ENCODE measurements at places on chromosomes 2 and 18.

DNA sequence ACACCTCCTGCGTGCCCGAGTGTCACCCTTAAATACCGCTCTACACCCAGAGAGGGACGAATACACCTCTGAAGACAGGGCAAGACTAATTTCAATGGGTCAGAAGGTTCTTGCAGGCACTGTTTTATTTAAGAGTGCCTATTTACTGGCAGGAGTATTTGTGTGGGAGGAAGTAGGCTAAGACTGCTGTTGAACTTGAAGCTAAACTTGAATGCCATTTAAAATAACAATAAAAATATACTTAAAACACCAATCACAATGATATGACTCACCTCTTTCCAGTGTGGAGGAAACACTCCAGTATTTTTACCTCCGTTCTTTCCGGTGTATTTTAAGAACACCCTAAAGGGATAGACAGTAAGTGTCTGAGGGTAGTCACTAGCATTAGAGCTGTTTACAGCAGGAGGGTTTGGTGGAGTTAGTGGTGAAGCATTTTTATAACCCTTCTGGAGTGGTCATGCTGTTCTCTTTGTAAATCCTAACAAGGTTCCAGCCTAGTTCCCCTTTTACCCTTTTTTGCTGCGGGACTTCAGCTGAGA is 9.6 kb upstream of the HOXD1 start:
- DNase-seq = no peak

GRCh38 chr2:40434731-40435271 is 17.1 kb downstream of the SLC8A1 start:
- DNase-seq = no peak

DNA sequence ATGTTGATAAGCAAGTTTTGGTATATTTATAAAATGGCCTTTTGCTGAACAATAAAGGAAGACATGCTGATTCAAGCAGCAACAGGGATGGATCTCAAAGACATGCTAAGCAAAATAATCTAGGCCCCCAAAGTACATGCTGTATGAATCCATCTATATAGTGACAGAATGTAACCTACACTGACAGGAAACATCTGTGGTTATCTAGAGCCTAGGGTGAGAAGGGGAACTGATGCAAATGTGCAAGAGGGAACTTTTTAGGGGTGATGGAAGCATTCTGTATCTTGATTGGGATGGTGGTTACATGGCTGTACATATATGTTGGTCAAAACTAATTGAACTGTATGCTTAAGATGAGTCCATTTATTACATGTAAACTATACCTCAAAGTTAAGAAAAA is 24.2 kb downstream of the CNRIP1 start:
- no peak for DNase-seq

- DNase-seq = no peak
These were observed at the start of gene POU3F3 for GRCh38 chr2:104853534-104854497. Gene POU3F3, plus strand, starts transcription at chr2:104854115. Its CDS starts 1,396 bp downstream, at chr2:104855511.

GRCh38 chr2:21005700-21006422 is 38.0 kb downstream of the APOB start:
- DNase-seq = no peak

DNA sequence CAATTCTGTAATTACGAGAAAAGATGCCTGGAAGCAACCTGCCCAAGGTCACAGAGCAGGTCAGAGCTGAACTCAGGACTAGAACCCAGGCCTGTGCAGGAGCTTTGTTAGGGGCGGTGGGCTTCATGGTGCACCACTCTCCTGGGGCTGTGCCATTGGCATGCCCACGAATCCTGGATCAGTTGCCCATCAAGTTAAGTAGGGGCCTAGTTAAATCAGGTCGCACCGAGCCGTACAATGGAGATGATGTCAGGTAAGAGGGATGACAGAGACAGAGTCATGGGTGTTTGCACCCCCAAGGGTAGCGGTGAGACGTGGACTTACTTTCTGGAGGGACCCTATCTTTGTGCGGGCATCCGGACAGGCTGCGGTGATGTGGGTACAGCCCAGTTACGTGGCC is 172.6 kb upstream of the PXDN start:
- DNase-seq = no peak

- no peak for DNase-seq
These were observed 67.4 kb downstream of the TNP1 start for GRCh38 chr2:216792222-216793021.

- no peak for DNase-seq
These were observed 85.8 kb upstream of the DNAJC10 start for GRCh38 chr2:182630207-182630606.

DNA sequence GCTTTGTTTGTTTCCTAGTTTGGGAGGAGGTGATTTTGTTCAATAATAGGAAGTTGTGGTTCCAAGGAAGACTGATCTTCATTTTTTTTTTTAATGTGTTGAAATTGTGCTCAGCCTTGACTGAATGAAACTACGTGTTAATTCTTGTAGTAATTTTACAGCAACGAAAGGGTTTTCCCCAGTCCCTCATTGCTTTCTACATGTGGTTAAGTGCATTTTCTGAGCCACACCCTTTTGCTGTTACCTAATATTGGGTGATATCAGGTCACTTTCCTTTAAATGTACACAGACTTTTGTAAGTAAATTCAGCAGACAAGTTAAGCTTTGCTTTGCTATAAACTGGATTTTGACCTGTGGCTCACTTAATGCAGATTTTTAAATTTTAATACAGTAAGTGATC is 73.6 kb downstream of the OTX1 start:
- DNase-seq = no peak

GRCh38 chr18:79516441-79516931 is 120.8 kb downstream of the NFATC1 start:
- DNase-seq = no peak

DNA sequence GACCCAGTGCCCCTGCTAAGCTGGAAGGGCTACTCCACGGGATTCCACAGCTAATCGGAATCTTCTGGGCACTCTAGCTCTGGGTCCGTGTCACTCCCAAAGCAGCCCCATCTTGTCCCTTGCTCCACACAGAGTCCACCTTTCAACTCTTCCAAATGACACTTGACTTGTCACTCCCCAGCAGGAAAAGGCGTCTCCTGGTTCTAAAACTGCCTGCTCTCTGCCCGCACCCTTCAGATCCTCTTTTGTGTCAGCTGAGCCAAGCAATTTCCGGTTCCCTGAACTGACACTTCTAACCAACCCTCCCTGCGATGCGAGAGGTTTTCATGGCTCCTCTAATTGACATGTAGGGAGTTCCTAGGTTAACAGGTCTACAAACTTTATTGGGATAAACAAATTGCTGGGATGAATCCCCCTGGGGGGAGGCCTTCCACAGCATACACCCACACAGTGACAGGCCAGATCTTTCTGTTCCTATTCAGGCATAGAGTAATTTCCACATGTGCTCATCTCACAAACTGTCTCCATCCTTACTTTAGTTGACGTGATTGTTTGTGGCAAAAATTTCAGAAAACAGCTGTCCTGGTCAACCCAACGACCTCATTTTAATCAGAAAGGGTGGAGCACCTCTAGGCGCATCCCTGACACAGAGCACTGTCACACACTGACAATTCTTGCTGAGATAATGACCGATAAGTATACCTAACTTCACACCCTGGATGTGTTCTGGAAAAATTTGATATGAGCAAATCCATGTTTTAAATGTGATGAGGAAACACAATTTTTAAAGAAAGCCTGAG is 104.9 kb downstream of the RBMS1 start:
- DNase-seq = no peak

GRCh38 chr2:77144772-77145171 is 377.4 kb downstream of the LRRTM4 start:
- DNase-seq = no peak

DNA sequence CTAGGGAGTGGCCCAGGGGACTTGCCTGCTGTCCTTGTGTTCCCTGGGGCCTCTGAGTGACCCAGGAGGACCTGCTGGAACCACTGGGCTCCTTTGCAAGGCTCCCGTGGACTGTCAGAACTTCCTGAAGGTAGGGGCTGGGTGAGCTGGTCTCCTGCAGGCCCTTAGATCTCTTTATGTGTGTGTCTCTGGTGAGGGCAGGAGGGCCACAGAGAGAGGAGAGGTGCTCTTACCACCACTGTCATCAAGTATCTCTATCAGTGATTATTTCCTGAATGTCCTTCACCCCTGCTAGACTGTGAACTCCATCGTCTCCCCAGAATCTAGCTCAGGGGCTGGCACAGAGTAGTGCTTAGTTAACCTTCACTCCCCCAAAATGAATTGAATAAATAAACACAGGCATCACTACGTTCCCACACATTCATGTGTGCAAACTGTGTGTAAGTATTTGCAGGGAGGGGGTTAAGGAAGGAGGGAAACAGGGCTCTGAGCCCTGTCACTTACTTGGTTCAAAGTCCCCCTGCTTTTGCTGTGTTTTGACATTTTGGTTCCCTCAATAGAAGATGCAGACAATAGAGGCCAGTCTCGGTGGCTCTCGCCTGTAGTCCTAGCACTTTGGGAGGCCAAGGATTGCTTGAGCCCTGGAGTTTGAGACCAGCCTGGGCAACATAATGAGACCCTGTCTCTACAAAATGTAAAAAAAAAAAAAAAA is 100.8 kb upstream of the HAAO start:
- DNase-seq = no peak

DNA sequence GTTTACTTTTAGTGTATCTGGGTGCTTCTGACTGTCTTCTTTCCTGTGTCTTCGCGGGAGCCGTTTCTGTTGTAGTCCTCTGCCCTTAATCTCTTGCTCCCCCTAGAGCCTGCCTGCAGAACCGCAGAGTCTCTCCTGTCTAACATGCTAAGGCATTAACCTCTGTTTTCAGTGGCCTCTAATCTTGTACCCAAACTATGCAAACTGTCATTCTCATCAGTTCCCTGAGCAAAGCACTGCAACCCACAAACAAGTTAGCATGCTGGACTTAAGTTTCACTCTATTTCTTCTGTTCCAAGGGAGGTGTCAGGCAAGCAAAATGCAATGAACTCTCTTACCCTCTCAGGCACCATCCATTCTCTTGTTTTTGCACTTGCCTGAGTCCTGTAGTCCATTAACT is 138.4 kb downstream of the OTX1 start:
- no peak for DNase-seq

GRCh38 chr2:1803217-1804110 is 59.1 kb upstream of the PXDN start:
- DNase-seq = no peak

DNA sequence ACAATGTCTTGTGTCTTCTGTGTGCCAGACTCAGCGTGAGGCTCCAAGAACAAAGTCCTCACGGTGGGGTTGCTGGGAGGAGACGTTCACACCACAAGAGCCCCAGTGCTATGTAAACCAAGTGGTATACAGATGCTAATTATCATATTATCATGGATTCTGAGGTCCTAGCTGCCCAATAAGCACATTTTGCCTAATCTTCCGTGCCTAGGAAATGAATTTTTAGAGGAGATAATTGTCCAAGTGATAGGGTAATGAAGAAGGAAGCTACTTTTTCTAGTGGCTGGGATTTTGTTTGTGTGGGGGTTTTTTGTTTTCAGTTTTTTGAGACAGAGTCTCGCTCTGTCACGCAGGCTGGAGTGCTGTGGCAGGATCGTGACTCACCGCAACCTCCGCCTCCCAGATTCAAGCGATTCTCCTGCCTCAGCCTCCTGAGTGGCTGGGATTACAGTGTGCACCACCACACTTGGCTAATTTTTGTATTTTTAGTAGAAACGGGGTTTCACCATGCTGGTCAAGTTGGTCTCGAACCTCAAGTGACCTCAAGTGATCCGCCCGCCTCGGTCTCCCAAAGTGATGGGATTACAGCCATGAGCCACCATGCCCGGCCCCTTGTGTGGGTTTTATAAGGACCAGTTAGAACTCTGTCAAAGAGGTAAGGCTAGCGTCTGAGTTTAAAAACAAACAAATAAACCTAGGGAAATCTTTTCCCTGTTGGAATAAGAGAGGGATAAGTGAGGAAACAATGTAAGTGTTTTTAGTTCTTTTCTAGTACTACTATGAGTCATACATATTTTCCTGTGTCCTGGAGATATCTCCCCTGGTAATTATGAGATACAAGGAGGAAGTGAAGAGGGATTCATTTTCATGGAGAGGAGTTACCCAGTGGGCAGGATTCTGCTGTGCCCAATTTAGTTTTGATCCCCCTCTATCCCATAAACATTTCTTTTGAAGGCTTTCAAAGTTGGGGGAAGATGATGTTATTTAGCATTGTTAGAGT is 9.5 kb upstream of the SMAD7 start:
- DNase-seq = no peak

- DNase-seq = no peak
These were observed 67.3 kb downstream of the CCBE1 start for GRCh38 chr18:59629894-59630293.

GRCh38 chr2:209348433-209348832 is 75.4 kb upstream of the MAP2 start:
- DNase-seq = no peak

DNA sequence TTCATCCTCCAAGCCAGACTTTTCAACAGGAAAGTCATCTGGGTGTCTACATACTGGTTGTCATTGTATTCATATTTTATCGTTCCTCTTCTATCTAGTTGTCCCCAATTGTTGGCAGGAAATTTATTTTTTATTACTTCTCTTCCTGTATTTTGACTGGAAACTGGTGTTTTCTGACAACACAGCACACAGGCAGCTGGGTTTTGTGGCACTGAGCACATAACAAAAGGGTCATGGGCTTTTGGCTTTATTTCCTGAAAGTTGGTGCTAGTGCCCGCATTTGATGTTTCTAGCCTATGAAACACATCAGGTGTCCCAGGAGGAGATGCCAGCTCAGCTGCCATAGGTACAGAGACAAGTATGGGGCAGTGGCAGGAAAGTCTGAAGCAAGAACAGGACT is 126.4 kb downstream of the TMEM17 start:
- DNase-seq = no peak

GRCh38 chr18:41311571-41312547 is 643.2 kb upstream of the PIK3C3 start:
- no peak for DNase-seq

DNA sequence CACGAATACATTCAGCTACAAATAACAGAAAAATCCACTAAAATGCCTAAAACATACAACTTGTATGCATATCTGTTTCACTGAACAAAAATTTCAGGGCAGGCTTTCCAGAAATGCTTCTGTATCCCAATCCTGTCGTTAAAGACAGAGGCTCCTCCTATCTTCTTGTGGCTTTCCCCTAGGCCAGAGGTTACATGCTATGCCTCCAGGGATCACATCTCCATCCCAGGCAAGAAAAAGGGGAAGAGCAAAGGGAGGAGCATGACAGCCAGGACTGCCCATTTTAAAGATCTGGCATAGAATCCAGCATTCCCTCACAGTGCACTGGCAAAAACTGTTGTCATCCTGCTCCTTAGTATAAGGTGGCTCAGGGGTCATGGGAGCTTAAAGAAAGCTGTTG is 268.7 kb upstream of the SETBP1 start:
- no peak for DNase-seq
